Upper lobe of right lung (tissue), 1 donor: ENCODE measurements at places on chromosomes 12 and 14.

- DNase-seq: no peak
These were observed 583 bp downstream of the FAM186B start for GRCh38 chr12:49604856-49605255.

- no peak for DNase-seq
These were observed 12.5 kb downstream of the TM7SF3 start for GRCh38 chr12:27001663-27002062.

DNA sequence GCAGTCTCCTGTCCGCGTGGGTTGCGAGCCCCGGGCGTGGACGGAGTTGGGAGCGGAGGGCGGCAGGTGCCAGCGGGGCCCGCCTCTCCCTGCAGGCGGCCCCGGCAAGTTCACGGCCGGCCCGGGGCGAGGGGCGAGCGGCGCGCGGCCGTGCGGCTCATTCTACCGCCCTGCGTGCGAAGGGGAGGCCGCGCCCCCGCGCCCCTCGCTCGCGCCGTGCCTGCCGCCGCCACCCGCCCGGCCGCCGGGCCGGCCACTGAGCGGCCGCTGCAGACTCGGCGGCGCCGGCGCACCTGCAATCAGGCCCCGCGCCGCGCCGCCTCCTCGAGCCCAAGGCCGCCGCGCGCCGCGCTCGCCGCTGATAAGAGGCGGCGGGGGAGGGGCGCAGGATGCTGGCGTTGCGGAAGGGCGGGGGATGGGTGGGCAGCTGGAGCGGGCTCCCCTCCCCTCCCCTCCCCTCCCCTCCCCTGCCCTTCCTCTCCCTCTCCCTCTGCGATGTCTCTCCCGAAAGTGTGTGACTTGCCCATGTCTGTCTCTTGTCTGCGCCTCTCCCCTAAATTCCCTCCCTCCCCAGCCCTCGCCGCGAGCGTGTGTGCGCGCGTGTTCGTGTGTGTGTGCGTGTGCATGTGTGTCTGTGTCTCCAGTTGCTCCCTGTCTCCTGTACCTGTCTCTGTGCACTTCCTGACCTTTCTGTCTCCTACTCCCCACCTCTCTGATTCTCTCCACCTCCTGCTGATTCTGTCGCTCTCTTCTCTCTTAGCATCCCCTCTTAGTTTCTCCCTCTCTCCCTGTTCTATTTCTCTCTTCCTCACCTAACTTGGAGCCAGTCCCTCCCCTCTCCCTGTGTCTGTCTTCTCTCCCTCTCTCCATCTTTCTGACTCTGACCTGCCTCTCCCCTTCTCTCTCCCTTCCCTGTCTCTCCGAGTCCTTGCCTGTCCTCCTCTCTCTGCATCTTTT lies 768.1 kb upstream of the TBX3 start:
- DNase-seq: peak; percentile 68

GRCh38 chr12:132030367-132031038 lies 80.8 kb downstream of the EP400 start:
- DNase-seq: no peak

DNA sequence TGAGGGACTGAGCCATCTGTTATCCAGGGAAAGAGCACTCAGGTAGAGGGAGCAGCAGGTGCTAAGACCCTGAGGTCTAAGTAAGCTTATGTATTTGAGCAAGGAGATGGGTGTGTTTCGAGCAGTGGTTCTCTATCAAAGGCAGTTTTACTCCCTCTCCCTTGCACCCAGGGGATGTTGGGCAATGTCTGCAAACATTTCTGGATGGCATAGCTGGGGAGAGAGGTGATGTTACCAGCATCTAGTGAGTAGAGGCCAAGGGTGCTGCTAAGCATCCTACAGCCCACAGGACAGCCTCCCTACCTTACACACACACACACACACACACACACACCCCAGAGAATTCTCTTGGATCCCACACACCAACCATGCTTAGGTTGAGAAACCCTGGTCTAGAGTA lies 221.0 kb upstream of the PWP1 start:
- DNase-seq: no peak

- peak; percentile 85 for DNase-seq
These were observed 29.9 kb upstream of the TC2N start for GRCh38 chr14:91897106-91897701.

DNA sequence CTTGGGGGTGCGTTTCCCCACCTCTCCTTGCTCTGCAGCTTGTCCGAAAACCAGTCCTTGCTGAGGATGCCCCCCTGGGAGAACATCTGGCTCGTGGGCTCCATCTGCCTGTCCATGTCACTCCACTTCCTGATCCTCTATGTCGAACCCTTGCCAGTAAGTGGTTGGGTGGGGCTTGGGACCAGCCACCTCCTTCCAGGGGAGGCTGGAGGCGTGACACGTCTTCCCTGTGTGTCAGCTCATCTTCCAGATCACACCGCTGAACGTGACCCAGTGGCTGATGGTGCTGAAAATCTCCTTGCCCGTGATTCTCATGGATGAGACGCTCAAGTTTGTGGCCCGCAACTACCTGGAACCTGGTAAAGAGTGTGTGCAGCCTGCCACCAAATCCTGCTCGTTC lies 57.5 kb downstream of the ANAPC7 start:
- DNase-seq: no peak

DNA sequence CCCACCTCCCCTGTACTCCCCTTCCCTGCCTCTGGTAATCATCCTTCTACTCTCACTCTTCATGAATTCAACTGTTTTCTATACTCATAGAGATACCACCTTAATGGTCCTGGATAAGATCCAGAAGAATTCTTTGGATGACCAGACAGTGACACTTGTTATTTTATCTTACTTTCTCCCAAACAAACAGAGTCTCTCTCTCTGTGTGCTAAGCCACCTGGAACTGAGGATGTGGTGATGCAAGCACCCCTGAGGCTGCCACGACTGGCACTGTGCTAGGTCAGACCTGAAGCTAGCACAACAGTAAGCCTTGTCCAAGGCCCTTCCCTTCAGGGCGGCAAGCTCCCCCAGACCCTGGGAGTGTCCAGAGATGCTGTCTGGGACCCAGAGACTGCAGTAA lies 250.2 kb downstream of the C12orf50 start:
- no peak for DNase-seq

GRCh38 chr12:59040043-59040442 lies 119.7 kb upstream of the LRIG3 start:
- DNase-seq: no peak

DNA sequence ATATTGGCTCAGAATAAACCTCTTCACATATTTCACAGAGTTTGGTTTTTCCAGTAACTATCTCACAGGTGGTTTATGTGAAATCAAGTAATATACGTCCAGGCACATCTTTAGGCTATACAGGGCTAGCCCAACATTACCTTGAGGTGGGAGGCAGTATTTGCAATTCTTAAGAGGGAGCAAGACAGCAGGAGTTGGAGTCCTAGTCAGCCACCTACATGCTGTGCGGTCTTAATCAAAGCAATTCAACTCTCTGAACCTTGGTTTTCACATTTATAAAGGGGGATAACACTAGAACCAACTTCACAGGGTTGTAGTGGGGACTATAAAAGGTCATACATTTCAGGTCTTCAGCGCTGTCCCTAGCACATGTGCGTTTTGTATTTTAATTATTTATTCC lies 73.5 kb upstream of the FICD start:
- no peak for DNase-seq

- DNase-seq: no peak
These were observed 869 bp downstream of the APOLD1 start for GRCh38 chr12:12786351-12786705.

DNA sequence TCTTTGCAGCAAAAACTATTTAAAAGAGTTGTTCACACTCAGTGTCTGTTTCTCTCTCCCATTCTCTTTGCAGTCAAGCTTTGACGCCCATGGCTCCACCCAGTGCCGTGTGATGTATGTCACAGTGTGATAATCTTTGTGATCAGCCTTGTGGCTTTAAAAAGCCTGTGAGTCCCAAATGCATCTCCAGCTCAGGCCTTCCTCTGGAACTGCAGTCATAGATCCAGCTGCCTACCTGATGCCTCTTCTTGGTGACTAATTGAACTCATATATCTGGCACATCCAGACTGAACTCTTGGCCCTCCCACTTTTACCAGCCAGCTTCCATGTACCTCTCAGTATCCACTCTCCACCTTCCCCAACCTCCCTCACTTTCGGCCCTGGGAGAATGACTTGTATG lies 182.8 kb upstream of the ARHGAP5 start:
- no peak for DNase-seq

DNA sequence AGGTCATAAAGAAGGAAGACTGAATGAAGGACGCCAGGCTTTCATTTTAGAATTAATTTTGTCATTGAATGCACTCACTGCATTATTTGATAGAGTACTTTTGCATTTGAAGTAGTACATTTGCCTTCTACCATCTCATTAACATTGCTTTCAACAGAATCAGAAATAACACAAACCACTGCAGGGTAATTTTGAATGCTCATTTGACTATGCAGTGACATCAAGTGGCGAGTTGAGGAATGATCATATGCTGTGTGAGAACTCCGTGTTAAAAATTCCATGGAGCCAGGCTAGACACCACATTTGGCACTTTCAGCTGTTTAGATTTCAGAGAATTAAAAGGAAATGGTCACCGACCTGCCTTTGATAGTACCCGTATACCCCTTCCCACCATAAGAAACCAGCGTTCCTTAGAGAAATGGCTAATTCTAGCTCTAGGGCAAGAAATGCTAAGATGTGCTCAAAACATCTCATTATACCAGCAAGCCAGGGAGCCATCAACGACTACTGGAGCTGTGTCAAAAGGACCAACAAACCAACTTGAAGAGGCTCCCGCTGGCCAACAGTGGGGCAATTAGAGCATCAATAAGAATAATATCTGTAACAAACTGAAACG lies 16.5 kb downstream of the HEBP1 start:
- no peak for DNase-seq

- peak; percentile 62 for DNase-seq
These were observed 4.7 kb upstream of the C1R start for GRCh38 chr12:7096979-7097378.

GRCh38 chr12:62947364-62947763 lies 12.4 kb upstream of the PPM1H start:
- no peak for DNase-seq

- peak; percentile 88 for DNase-seq
These were observed 30.9 kb upstream of the TUBA1C start for GRCh38 chr12:49233842-49234526.

DNA sequence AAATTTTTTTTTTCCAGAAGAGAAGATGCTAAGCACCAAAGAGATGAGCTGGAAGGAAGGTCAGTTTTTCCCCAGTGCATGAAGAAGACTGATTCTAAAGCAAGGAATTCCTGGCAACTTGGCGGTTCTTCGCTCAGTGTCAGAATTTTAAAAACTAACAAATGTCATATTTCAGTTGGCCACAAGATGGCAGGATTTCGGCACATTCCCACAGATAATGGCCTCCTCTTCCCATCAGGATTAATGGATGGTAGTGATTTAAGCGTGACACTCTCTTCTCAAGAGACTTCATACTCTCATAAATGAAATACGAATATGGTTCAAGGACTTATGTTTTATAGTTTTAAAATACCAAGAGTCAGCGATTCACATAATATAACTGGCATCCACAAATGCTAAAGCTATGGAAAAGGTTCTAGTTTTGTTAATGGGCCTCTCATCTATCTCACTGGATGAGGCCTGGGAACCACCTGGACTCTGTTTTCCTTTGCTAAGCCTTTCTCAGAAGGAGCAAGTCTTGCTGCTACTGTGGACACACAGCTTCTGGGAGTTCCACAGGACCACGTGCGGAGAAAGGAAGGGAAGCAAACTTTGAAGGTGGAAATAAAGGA lies 46.1 kb upstream of the PTPRO start:
- no peak for DNase-seq

DNA sequence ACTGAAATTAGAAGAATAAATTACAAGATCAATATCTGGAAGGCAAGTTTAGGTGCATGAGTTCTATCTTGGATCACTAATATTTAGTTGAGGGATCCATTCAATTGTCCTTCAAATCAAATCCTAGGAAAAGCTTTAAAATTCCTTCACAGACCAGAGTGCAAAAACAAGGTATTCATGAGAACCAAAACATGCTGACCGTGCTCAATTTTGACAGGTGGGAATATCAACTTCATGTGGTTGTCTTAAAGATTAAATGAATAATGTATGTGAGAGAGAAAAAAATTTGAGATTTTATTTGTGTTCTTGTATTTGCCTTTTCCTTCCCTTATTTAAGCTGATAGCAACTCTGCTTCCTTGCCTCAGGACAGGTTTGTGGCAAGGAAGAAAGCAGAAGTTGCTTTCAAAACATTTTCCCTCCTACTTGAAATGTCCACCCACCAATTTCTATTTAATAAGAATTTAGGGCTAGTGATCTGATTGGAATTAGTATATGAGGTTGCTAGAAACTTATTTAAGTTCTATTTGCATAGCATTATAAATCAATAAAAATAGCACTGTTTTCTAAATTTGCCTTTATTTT lies 4.9 kb upstream of the PPP1R12A start:
- DNase-seq: no peak
